Stimulated activated CD8-positive, alpha-beta memory T cell treated with anti-CD3 and anti-CD28 coated beads, Interleukin-15, amount 100 ng/mL, for 4 hours (primary cell): ENCODE measurements at places on chromosomes 7 and 10.

DNA sequence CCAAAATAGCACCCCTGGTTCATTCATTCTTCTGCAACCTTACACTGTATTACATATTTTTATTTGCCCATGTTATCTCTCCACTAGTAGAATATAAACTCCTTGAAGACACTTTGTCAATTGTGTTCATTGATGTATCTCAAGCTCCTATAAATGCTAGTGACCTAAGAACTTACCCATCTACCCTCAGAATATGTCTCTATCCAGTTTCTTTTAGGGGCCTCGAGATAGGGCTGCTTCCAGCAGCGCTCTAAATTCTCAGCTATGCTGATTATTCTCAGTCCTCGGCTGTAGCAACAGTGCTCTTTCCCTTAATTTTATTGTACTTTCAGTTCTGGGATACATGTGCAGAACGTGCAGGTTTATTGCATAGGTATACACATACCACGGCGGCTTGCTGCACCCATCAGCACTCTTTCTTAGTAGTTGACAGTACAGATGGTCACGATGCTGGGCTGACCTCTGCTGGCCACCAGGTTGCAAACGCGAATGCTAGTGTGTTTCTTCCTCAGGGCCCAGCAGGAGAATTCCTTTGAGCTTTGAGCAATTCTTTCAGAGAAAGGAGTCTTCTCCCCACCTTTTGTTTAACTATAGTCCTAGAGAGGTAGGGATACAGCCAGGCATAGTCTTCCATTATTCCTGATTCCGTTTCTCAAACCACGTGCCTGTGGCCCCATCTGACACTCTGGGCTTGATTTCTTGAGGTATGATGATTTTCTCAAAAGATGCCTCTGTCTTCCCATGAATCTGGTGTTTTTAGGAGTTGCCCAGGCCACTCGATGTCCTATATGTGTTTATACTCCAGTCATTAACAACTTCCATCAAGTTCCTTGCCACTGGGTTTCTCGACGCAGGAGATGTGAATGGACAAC, 49.1 kb upstream of the CDC14C start:
- no peak for DNase-seq

DNA sequence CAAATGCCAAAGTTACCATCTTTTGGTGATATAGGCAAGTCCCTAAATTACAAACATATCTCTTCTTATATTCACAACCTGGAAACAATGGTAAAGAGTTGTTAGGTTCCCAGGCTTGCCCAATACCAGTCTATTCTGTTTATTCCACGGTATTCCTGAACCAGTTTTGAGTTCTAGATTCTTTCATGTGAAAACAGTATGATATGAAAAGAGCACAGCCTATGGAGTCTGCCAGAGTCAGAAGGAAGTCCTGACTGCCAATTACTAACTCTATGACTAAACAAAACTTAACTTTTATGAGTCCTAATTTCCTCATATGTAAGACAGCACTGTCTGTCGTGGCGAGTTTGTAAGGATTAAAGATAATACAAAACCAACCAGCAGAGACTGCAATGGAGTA, 5.6 kb downstream of the ABI1 start:
- DNase-seq = no peak

DNA sequence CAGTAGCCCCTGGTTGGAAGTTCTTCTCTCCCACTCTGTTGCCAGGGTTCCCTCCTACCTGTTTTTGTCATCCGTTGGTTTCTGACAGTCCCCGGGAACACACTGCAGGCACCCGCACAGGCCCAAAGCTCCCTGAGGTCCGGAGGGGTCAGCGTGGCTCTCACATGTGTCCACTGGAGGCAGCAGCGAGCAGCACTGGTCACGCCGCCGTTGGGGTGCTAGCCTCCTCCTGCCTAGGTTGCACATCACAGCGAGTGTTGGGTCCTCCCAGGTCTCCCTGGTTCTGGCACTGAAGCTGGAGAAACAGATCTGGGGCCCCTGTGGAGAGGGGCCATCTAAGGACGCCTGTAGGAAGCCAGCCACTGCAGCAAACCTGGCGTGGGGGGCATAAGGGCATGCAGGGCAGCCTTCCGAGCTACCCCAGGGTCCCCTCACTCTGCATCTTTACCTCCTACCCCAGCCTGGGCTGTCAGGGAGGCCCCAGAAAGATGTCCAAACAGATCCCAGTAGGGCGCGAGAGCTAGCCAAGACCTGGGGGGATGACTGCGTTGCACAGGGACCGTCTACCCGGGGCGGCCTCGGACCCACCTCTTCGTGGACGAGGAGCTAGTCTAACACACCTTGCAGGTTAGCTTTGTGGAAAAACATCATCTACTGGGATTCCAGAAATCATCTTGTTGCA, 28.9 kb downstream of the LRRC27 start:
- no peak for DNase-seq

DNA sequence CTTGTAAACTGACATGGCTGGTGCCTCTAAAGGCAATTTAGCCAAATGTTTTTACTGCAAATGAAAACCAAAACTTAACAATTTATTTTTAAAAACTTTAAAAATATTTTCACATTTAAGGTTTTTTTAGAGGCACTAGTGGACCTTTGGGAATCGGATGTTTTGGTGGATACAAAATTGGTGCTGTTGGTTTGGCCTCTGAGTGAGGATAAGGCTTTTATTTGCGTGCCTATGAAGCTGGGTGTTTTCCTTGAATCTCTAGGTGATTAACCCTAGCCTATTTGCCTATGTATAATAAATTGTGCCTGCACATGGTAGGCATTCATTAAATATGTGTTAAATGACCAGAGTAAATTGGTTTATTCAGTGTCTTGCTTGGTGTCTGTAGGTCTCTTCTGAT, 2.9 kb upstream of the SGCE start:
- DNase-seq = no peak

DNA sequence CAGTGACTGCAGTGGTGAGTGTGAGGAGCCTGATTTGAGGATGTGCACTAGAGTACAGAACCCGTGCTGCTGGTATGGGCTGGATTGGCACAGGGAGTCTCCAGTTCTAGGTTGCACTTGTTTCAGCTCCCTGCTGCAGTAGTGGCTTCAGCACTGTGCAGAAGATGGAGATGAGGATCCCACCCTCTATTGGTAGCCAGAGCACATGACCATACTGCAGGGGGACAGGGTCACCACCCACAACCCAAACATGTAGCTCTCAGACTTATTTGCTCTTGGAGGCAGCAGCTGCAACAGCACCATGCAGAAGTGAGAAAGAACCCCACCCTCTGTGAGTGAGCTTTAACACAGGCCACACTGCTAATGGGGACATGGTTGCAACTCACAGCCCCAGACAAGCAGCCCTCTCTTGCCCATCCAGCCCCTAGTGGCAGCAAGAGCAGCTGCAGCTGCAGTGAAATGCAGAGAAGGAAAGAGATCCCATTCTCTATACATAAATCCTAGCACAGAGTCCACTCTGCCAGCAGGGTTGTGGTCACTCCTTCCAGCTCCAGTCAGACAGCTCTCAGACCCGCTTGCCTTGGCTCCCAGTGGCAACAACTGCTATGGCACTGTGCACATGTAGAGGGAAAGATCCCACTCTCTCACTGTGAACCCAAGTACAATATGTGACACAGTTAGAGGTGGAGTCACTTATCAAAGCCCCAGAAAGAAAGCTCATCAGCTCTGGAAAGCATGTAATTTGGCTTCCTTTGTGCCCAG, 51.4 kb upstream of the SCIN start:
- no peak for DNase-seq
